NCI-H2227 treated with DMSO at 0.1 percent for 48 hours (cell line): ENCODE measurements at places on chromosomes 3 and 15.

GRCh38 chr3:45180051-45180450 is 33.9 kb upstream of the CDCP1 start:
- no peak for DNase-seq

DNA sequence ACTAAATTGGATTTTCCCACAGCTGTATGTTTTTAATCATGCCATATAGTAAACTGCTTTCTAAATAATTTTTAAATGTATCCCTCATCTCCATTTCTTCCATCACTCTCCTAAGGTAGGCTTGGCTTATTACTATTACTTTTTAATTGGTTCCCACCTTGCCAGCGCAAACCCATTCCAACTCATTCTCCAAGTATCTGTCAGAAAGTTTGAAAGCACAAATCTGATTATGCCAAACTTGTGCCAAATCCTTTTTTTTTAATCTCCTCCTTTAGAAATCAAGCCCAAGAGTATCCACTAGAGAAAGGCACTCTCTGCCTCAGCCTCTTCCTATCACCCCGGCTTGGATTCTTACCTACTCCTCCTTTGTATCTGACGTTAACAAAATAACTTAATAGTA is 784.5 kb downstream of the TBL1XR1 start:
- no peak for DNase-seq

- no peak for DNase-seq
Measured at GRCh38 chr15:98505611-98506031, 142.7 kb upstream of the IGF1R start.

GRCh38 chr3:72820415-72820814 is 27.8 kb downstream of the SHQ1 start:
- no peak for DNase-seq

DNA sequence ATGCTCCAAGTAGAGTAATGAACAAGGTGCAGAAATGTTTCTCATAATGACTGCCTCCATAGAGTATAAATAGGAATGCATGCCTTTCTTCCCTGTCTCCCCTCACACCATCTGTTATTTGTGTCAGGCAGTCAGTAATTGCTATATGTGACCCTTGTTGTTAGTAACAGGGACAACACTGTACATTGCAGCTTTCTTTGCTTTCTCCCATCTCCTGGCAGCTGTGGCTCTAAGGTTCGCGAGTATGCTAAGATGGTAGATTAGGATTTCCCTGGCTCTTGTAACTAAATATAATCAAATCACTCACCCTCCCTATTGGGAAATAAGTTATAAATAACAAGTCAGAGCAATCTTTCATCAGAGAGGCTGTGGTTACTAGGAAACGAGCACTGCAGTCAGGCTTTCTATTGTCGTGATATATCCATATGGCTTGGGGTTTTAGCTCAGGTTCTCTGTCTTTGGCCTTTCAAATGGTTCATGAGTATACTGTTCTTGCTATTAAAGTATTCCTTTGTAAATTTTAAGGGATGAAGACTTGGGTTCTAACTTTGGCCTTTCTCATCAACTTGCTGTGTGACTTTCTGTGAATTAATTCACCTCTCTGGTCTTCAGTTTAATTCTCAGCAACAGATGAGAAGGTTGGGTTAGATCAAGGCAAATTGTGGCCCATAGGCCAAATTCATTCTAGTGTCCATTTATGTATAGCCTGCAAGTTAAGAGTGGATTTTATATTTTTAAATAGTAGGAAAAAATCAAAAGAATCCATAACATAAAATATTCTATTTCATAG is 8.1 kb upstream of the MINDY4B start:
- DNase-seq, result peak; percentile 87

DNA sequence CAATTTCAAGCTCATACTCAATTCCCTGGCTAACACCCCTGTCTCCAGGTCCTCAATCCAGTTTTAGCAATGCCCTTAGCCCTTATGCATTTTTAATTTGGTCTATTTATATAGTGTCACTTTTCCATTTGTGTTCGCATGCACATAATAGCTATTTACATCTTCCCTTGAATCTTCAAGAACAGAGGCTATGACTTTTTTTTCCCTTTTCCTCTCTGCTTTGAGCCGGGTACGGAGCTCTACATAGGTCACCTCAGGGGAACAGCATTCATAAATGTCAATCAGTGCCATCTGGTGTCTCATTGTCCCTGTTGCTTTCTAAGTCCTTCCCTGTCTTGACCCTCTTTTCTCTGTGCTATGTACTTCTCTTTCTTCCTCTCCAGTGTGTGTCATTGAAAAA is 26.5 kb upstream of the ACTC1 start:
- DNase-seq, result no peak

DNA sequence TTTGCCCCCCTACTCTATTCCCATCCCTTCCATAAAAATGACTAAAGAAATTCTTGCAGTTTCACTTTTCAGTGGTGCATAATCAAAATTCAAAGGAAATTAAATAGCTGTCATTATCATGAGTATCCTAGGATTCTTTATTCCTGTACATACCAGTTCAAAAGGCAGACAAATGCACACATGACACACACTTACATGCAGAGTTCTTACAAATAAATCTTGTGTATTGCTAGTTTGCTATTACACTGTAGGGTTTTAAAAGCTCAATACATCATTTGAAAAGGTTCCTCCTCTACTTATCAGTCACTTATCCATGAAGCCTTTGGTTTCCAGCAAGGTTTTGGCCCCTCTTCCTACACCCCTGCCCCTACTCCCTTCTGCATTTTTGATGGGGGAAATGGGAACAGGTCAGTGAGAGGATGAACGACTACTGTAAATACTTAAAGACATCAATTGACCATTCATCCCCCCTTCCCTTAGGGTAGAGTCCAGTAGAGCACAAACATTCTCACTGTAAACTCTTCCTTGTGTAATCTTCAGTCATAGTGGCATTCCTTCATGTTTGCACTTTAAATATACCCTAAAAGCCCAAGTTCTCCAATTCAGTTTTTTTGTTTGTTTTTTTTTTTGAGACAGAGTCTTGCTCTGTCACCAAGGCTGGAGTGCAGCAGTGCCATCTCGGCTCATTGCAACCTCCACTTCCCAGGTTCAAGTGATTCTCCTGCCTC is 92.6 kb downstream of the SUCLG2 start:
- no peak for DNase-seq

DNA sequence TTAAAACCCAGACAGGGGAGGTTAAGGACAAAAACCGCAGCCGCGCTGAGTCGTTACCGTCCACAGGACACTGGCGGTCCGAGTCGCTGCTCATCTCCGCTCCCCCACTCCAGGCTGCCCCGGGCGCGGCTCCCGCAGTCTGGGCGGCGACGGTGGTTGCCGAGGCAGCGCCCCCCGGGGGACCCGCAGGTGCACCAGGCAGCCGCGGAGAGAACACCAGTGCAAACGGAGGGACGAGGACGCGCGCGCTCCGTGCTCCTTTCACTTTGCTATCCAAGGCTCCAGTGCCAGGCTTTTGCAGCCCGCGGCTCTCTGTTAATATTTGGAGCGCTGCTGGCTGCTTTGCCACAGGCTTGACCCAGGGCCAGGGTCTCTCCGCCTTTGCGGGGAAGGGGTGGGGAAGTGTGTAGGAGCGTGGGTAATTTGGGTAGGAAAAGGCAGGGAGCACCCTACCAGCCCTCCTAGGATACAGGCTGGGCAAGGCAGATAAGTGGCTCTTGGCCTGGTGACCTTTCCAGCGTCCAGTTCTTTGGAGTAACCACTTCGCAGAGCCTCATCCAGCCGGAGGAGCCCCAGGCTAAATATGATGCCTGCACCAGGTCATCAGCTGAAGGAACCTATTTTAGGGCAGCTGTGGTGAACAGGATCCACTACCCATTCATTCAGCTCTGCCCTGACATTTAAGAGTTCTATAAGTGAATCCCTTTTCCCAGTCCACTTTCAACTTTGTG is at the start of gene GADL1:
GADL1 (minus strand) TSS at position 141 of the 731 bp plus-strand sequence; CDS start at position 94, 47 bp downstream.
- DNase-seq, result peak; percentile 14

DNA sequence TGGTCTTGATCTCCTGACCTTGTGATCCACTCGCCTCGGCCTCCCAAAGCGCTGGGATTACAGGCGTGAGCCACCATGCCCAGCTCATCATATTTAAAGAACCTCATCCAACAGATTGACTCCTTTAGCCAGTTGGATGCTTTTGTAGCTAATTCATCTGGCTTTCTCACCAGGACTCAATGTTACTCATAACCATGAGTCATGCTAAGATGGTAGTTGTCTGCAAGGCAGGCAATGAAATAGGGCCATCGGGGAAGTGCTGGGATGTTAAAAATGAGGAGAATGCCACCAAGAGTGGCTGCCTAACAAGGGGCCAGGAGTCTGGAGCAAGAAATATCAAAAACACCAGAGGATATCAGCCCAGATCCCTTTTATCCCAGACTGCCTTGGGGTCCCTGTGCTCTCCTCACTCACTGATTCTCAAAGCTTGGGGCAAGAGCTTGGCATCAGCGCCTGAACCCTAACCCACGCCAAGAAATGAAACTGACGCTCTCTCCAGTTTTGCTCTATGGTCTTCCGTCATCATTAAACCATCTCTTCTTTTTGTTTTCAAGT is 7.4 kb upstream of the PCOLCE2 start:
- DNase-seq, result no peak

DNA sequence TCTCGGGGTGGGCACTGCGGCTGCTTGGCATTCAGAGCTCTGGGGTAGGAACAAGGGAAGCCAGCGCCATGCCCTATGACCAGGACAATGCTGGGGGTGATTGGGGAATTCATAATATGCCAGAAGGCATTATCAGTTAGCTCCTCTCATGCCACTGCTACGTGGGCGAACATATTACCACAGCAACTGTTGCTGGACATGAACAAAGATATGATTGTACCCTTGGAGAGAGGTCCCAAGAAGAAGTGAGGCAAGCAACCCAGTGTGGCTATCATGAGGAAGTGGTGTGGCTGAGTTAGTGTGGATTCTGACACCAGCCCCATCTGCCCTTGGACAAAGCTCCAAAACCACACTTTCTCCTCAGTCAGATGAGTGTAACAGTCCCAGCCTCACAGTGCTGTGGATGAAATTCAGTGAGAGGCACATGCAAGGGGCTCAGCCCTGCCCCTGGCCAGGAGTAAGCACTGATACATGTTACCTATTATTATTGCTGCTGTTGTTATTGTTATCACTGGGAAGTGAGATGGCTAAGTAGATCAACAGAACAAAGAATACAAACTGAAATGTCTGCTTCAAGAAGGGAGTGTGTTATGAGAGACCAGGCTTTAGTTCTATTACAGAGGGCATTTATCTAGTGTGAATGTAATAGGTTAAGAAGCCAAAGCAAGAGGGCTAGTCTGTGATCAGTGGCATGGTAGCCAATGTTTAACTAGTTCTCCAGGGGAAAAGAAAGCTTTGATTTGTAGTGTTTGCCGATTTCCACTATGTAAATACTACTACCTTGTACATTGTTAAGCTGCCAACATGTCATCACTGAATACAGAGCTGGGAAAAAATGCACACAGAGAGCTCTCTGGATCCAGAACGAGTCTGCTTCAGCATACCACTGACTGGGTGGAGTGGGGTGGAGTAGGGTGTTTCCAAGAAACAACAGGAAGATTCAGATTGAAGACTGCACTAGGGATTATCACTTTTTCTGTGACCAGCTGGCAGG is 222.3 kb upstream of the EIF1B start:
- no peak for DNase-seq

- no peak for DNase-seq
Measured at GRCh38 chr3:11600501-11601282, 43.0 kb downstream of the VGLL4 start.

GRCh38 chr3:124588794-124589193 is 141.5 kb upstream of the UMPS start:
- DNase-seq, result no peak

DNA sequence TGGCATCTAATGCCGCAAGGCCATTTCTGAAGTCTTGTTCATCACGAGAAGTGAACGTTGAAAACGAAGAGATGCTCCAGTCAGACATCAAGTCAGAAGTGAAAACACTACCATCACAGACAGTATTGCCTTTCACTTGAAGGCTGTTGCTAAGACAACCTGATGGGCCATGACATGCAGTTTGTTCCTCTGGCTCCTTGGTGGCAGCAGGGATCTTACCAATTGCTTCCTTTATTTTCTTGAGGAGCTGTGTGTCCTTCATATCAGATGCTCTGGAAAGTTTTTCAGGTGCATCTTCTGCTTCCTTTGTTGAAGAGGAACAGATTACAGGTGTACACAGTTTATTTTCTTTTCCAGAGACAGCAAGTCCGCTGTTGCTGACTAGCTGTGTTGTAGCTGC is 30.7 kb upstream of the MYLK start:
- no peak for DNase-seq

DNA sequence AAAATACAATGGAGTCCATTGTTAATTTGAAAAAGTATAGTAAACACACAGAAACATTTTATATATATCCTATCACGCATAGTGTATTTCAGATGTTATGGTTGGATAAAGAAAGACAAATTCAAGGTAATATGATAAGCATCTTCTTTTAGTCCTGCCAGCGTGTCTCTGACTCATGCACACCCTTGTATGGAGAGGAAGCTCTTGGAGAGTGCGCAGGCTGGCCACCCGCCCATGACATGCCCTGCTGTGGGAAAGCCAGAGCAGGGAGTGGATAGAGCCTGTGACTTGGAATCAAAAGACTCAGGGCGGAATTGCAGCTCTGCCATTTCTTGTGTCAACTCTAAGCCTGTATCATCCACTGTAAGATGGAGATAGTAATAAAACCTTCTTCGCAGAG is 23.0 kb upstream of the COPG1 start:
- no peak for DNase-seq

- DNase-seq, result no peak
Measured at GRCh38 chr15:59221511-59222505, 15.2 kb downstream of the LDHAL6B start.

GRCh38 chr3:55523471-55523870 is 36.4 kb upstream of the WNT5A start:
- DNase-seq, result no peak

DNA sequence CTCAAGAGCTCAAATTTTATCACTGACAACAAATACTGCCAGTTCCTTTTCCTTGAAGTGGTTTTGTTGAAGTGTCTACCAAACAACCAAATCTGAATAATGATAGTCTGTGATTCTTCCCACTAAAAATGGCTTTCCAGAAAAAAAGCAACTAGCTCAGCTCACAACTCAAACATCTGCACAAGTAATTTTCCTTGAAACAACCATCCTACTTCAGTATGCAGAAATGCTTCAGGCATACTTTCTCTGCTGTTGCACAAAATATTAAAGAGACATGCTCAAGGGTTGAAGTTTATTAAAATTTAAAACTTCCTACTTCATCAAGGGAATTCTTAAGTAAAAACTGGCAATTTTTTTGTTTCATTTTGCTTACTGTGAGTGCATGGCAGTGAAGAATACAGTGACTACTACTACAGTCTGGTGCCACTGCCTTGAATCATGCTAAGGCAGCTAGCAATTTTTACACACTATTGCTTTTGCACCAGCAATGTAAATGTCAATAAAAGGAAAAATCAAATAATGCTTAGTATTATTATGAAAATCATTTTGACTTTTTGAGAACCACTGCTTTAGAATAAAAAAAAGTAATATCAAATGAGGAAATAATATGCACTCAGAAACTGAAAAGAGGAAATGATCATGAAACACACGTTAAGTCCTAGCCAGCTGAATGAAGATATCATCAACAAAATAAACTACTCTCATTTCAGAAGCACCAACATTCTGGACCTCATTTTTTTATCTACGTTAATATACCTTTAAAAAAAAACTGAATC is 33.6 kb downstream of the VPS13C start:
- no peak for DNase-seq
